ENCODE measurements at places on chromosomes 4 and X. TPM values are rescaled to one million over a fixed set of nuclear protein-coding genes. Genes with fewer than 3 reads are reported as not detected.

GRCh38 chr4:186789651-186790050 lies 66.0 kb upstream of the FAT1 start:
- no peak for DNase-seq

DNA sequence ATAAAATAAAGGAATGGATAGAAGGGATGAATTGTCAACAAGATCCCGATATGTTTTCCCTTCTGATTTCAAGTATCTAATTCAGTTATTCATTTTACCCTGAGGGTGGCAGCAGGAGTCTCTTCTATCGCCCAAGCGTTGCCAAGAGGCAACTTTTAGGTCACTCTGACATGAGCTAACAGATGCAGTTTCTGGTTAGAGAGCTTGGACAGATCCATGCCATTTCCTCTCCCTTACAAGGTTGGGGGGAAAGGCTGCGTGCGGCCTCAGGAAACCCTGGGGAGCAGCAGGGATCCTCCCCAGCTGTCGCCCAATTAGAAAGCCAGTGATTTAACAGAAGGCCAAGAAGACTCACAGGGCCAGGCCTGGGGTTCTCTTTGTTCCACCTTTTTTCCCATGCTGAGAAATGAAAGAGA lies 35.3 kb upstream of the WAS start:
- DNase-seq = peak; percentile 24

DNA sequence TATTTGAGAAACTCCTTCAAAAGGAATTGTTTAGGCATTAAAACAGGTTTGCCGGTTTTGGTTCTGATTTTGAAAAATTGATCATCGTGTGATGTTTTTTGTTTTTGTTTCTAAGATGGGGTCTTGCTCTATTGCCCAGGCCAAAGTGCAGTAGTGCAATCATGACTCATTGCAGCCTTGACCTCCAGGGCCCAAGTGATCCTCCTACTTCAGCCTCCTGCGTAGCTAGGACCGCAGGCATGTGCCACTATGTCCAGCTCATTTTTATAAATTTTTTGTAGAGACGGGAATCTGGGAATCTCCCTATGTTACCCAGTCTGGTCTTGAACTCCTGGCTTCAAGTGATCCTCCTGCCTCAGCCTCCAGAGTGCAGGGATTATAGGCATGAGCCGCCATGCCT lies 35.0 kb downstream of the CLCN3 start:
- DNase-seq = no peak

The TMEM31 gene
- total RNA-seq = not detected

The SNX25 gene
- 55.4 TPM for total RNA-seq

The F8A2 gene
- total RNA-seq = not detected
